ENCODE measurements at places on chromosomes 13 and 19.

DNA sequence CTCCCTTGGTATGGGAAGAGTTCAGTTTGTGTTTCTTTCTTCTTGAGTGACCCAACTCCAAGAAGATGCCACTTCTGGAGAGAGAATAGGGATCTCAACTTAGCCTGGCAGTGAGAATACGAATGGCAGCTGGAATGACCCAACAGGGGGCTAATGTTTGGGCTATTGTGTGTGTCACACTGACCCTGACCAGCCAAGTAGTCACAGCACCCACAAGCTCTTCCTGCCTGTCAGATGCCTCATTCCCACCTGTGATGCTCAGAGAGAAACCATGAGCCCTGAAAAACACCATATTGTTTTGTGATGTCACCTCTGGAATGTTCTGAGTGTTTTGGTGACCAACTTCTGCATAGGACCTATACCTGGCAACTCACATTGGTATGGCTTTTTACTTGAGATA is at the start of gene CBY2:
Gene CBY2, plus strand, starts transcription at position 233 of the 400 bp plus-strand sequence. Its CDS starts 71 bp downstream, at position 304.
- DNase-seq, result no peak

DNA sequence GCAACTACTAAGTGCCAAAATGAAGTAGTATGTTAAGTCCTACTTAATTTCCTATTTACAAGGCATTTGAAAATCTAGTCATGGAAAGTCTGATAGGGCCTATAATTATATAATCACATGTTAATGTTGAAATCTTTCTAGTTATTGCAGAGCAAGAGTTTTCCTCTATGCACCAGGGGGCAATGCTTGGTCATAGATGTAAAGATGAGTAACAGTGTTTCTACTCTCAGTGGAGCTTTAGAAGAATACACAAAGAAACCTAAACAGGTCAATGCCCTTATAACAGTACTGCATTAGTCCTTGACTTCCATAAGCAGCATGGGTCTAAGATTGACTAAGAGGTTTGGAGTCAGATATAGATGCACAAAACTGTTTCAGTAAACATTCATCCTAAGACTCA is 218.7 kb downstream of the KCTD12 start:
- DNase-seq, result no peak

DNA sequence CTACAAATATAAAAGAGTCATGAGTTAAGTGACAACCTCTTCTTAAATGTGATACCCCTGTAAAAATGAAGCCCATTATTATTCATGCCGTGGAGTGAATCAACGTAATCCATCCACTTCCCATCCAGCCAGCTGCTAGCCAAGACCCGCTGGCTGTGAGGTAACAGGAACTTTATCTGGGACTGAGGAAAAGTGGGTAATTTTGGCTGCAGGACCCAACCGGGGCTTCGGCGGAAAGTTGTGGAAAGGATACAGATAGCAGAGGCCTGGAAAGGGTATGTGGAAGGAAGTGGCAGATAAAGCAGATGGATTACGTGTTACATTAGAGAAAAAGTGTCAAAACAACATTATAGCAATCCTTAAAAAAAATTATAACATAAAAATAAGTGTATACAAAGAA is 48.3 kb downstream of the SLC7A1 start:
- DNase-seq, result no peak

- no peak for DNase-seq
These were observed 40.2 kb downstream of the TSSK6 start for GRCh38 chr19:19475015-19475765.

DNA sequence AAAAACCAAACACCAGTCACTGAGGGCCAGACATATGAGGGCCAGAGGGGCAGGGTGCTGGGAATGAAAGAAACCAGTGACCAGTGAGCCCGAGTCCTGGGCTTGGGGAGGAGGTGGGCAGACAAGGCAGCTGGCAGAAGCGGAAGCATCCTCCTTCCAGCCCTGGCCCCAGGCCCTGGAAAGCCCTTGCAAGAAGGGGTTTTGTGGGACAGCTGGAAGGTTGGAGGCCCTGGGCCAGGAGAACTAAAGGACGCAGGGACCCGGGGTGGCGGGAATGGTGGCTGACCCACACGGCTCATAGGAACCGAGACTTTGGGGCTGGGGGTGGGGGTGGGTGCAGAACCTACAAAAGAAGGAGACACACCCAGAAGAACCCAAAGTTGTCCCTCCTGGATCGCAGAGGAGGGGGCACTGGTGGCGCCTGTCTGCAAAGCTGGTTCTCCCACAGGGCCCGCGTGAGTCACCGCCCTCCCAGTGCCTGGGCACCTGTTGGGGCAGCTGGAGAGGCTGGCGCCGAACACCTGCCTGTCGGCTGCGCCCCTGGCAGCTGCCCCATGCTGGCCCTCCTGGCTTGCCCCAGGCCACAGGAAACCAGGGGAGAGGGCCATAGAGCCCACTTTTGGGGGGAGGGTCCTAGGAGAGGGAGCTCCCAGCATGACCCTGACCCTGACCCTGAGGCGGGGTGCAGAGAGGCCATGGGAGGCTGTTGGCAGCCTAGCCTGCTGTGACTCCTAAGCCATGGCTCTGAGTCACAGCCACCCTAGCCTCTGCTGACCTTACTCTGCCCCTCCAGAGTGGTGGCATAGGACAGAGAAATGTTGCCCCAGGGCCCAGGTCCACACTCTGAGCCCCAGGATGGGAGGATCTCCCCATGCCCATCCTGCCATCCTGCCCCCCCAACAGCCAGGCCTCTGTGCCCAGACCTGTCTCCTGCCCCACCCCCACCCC is 802 bp downstream of the DMPK start:
- DNase-seq, result no peak

GRCh38 chr13:74062933-74063332 is 71.3 kb downstream of the KLF12 start:
- DNase-seq, result no peak
